ENCODE measurements at places on chromosomes 3 and 15.
A peak's percentile ranks its signal among the peaks of the same experiment; 100 is the strongest.

DNA sequence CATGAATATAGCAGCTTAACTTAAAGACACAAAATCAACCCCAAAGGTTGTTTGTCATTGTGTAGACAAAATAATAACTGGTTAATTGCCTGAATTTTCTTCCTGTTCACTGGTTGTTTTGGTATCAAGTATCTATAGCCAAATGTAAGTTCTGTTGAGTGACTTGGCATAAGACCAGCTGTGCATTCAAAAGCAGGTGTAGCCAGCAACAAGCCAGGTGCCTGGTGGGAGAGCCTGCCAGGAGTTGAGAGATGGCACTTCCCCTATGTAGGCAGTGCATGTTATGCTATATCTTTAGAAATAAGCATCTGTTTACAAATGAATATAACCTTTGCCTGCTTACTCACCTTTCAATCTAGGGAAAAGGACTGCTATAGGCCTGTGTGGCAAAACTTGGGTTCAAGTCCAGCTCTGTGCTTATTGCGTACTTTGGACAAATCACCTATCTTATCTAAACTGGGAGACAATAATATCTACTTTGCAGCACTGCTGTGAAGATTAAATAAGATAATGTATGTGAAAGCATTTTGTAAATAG, 84.9 kb upstream of the TBL1XR1 start:
- no peak for DNase-seq

- no peak for DNase-seq
Observed at GRCh38 chr3:182632077-182632393, 161.3 kb upstream of the ATP11B start.

GRCh38 chr3:134216191-134216764, 34.4 kb downstream of the RYK start:
- no peak for DNase-seq

DNA sequence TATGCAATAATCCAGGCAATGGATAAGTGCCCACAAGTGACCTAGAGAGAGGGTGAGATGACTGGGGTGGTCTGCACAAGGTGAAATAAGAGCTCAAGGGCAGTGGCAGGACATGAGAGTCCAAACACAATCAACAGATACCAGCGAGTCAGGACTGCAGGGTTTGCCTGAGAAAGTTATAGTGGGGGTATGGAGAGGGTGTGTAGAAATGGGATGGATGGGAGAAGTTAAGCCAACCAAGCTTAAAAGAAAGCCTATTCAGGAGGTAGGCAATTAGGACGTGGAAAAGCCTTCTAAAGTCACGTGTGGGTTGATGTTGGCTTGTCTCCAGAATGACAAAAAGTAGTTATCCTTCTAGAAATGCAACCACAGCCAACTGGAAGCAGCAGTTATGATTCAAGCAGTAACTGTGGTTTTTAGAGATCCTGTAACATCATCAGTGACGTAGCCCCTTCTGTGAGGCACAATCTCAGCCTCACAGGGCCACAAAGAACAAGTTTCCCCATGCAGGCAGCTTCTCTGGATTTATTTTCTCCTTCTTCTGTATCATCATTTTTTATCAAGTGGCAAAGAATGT, 56.1 kb downstream of the FAM174B start:
- no peak for DNase-seq

- peak; percentile 87 for DNase-seq
Observed at GRCh38 chr3:119145500-119146167, at the start of gene TEX55. TSS of gene TEX55 (plus strand) at chr3:119146165. CDS start at chr3:119146190, 25 bp downstream.

DNA sequence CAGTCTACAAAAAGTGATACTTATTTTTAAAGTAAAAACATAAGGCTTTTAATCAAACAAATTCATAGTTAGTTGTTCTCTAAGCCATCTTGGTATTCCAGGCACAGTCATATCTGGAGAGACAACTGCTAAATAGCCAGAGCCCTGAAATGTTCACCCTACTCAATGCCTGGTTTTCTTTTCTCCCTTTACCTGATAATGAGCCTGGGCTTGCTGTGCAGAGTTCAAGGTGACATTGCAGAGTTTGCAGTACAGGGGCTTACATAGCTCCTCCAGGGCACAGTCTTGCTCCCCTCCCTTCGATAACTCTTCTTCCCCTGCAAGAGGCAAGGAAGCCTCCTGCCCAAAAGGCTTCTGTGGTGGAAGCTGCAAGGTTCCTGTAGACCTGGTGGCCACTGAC, 4.3 kb downstream of the ZMAT3 start:
- DNase-seq: no peak

GRCh38 chr3:179324270-179324754, 1.5 kb downstream of the ZNF639 start:
- DNase-seq: peak; percentile 40

GRCh38 chr3:46090161-46090591, 62.9 kb upstream of the XCR1 start:
- no peak for DNase-seq

DNA sequence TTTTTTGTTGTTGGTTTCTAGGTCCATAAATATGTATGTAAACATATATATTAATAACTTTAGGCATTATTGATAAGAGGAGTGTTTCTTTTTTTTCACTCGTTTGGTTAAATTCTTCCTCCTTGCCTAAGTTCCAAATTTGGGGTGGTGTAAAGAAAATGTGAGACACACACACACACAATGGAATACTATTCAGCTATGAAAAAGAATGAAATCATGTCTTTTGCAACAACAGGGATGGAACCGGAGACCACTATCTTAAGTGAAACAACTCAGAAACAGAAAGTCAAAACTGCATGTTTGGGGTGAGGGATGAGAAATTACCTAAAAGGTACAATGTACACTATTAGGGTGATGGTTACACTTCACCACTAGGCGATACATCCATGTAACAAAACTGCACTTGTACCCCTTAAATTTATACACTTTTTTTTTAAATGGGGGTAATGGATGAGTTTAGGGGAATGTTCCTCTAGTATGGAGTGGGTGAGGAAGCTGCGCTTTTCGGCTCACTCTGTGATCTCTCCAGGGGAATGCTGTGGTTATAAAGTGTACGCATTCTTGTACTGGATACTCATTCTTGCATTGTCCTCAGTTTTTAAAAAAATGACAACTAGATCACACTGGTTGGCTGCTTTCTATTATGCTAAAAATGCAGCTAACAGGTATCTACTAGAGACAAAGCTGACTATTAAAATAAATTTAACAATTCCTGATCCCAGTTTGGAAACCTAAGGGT, 50.8 kb upstream of the PPARG start:
- no peak for DNase-seq

DNA sequence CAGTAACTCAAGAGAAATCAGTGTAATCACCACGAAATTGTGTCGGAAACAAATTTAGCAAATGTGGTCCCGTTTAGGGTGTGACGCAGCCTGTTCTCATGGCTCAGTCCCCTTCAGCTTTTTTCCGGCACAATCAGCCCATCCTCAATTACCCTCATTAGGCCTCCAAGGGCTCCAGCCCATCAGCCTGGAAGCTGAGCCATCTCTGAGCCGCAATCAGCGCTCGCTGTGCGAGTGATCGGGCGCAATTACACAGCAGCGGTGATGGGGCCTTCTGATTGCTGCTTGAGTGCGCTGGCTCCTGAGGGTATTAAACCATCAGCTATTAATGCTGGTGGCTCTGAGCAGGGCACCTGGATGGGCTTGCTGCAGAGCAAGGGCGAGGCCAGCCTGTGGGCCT, 55.6 kb downstream of the PLXNA1 start:
- no peak for DNase-seq

GRCh38 chr3:158488670-158489069, 82.3 kb upstream of the MLF1 start:
- no peak for DNase-seq
